Small intestine (tissue), 16 donors: ENCODE measurements at places on chromosomes 5 and 9. TPM values are rescaled to one million over a fixed set of nuclear protein-coding genes. Genes with fewer than 3 reads are reported as not detected.

GRCh38 chr9:2023042-2023441 is 7.9 kb downstream of the SMARCA2 start:
- no peak overlapping the region for H3K4me3 ChIP-seq
- H3K27ac ChIP-seq, result peak overlapping the region; percentile 80

DNA sequence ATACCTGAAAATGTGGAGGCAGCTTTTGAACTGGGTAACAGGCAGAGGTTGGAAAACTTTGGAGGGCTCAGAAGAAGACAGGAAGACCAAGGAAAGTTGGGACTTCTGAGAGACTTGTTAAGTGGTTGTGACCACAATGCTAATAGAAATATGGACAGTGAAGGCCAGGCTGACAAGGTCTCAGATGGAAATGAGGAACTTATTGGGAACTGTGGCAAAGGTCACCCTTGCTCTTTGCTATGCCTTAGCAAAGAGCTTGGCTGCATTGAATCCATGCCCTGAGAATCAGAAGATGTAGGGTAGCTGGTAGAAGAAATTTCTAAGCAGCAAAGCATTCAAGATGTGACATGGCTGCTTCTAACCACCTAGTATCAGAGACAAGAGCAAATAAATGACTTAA is 244.4 kb upstream of the ADRA1B start:
- no peaks in the 10 kb centered on the region for H3K36me3 ChIP-seq
- no peak for DNase-seq
- no peaks in the 10 kb centered on the region for H3K27me3 ChIP-seq
- no peak overlapping the region for H3K4me3 ChIP-seq
- no peak overlapping the region for H3K27ac ChIP-seq

DNA sequence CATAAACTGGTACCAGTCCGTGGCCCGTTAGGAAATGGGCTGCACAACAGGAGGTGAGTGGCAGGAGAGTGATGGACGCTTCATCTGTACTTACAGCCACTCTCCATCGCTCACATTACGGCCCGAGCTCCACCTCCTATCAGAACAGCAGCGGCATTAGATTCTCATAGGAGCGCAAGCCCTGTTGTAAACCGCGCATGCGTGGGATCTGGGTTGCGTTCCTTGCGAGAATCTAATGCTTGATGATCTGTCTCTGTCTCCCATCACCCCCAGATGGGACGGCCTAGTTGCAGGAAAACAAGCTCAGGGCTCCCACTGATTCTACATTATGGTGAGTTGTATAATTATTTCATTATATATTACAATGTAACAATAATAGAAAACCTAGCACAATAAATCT is 480.4 kb downstream of the CCDC171 start:
- H3K27ac ChIP-seq, result no peak overlapping the region
- no peaks in the 10 kb centered on the region for H3K4me1 ChIP-seq
- no peaks in the 10 kb centered on the region for H3K27me3 ChIP-seq
- DNase-seq, result no peak
- no peaks in the 10 kb centered on the region for H3K36me3 ChIP-seq
- H3K4me3 ChIP-seq, result no peak overlapping the region

GRCh38 chr5:111537141-111538024 is 25.0 kb upstream of the STARD4 start:
- no peaks in the 10 kb centered on the region for H3K27me3 ChIP-seq
- H3K36me3 ChIP-seq, result no peaks in the 10 kb centered on the region
- DNase-seq, result no peak
- H3K4me1 ChIP-seq, result no peaks in the 10 kb centered on the region
- no peak overlapping the region for H3K4me3 ChIP-seq

DNA sequence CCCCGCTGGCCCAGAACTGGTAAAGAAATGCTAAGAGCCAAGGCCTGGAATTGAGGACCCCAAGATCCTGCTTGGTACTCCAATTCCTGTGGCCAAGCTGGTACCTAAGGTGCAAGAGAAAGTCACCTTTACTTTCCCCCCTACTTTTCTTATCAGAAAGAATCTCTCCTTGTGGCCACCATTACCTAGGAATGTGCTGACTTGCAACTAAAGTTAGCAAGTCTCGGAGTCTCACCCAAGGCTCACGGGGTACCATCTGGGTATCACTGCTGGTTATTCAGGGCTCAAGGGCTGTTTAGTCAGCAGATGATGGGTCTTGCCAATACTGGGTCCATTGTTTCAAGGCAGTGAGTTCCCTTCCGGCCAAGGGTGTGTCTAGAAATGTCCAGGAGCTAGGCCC is 270.2 kb downstream of the KDM4C start:
- peaks cover 7% of the 10 kb centered on the region for H3K36me3 ChIP-seq
- no peak for DNase-seq
- no peak overlapping the region for H3K27ac ChIP-seq

The FBP1 gene
- 497 TPM for polyA plus RNA-seq

The ACTBL2 gene
- polyA plus RNA-seq, result not detected
